ENCODE measurements at places on chromosomes 7 and 10.

- DNase-seq, result no peak
Measured at GRCh38 chr7:15341817-15342216, 220.0 kb downstream of the AGMO start.

- no peak for DNase-seq
Measured at GRCh38 chr7:40643664-40644063, 508.9 kb downstream of the SUGCT start.

DNA sequence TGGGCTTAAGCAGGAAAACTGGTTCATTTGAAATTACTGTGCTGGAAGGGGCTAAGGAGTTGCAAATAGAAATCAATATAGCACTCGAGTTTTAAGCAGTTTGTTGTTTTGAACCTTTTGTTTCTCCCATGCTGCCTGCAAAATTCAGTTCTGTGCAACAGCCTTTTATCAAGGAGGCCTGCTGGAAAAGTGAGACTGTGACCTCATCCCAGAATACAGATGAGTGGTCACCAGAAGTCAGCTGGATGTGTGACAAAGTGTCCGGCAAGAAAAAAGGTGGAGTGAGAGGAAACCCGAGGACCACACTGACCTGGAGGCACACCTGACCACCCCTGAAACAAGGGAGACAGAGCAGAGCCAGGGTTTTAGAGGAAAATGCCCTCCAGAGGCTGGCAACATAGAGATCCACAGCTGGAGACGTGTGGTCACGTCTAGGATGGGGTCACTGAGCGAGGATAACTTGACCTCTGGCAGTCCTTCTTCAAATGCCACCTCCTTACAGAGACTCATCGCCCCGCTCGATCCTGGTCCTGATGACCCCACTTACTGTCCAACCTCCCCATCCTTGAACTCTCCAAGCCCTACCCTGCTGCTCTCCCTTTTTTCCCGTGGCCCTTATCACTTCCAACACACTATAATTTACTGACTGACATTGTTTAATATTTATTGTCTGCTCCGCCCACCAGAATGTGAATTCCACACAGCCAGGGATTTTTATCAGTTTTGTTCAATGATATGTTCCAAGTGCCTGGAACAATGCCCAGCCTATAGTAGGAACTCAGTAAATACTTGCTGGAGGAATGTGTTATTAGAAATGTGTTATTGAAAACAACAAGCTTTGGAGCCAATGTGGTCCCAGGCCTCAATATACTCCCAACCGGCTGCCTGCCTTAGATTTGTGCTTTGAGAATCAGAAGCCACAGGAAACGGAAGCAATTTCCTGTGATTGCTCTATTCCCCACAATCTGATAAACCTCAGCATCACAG is 243.8 kb downstream of the GLI3 start:
- no peak for DNase-seq

GRCh38 chr10:58842860-58843376 is 330.2 kb downstream of the BICC1 start:
- no peak for DNase-seq

GRCh38 chr10:123464430-123465323 is 201.5 kb upstream of the GPR26 start:
- no peak for DNase-seq

- DNase-seq, result no peak
Measured at GRCh38 chr10:111298031-111298430, 221.2 kb downstream of the ADRA2A start.

Data from activated CD8-positive, alpha-beta T cell treated with anti-CD3 and anti-CD28 coated beads for 36 hours (primary cell).